ENCODE measurements at places on chromosomes 4 and X.

DNA sequence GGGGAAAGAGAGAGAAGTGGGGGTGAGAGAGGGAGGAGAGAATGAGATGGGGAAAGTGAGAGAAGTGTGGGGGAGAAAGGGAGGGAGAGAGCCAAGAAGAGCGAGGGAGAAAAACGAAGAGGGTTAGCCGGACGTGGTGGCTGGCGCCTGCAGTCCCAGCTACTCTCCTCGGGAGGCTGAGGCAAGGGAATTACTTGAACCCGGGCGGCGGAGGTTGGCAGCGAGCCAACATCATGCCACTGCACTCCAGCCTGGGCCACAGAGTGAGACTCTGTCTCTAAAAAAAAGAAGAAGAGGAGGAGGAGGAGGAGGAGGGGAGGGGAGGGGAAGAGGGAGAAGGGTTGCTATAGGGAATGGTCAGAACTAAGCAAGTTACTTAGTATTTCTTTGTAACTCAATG lies 1.7 kb upstream of the NXT2 start:
- no peak for DNase-seq

DNA sequence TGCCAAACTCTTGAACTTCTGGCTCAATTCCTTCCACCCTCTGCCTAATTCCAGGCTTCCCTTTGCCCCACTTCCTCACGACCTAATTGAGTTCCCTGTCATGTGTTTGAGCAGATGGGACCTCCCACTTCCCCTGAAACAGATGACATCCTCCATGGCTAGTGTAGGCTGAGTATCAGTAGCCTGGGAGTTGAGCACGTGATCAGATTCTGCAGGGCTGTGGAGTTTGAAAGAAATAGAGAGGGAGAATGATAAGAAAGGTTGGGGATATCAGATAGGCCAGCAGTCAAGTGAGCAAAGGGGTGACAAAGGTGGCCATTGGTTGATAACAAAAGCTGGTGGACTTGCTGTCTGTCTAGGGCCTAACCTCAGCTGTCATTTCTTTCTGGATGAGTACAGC lies 18.8 kb upstream of the NWD2 start:
- no peak for DNase-seq

GRCh38 chrX:96835660-96836289 lies 47.9 kb upstream of the RPA4 start:
- DNase-seq, result no peak

DNA sequence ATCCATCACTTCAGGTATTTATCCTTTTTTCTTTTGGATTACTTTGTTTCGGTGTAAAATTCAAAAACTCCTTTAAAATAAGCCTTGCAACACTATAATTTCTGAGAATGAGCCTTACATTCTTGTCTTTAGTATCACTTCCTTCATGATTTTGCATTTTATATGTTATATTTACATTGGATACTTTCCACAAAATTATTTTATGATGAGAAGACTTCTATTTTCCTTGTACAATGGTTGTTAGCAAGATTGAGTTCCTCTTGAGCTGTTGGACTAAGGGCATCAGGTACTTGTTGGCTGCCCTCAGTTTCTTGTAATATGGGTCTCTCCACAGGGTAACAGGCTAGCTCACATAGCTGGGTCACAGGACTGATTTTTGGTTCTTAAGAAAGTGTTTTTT lies 22.7 kb upstream of the HPGDS start:
- no peak for DNase-seq

DNA sequence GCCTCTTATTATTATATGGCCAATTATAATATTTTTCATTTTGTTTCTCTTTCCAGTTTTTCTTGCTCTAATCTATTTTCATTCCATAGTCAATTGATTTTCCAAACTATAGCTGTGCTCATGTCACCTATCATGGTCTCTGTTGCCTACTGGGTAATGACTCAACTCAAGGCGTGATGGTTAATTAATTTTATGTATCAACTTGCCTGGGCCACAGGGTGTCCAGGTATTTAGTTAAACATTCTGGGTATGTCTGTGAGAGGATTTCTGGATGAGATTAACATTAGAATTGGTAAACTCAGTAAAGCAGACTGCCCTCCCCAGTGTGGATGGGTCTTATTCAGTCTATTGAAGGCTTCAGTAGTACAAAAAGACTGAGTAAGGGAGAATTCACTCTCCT lies 9.9 kb downstream of the FHIP1A start:
- no peak for DNase-seq

- DNase-seq, result no peak
These were observed 280.1 kb upstream of the PPARGC1A start for GRCh38 chr4:24169956-24170355.

- no peak for DNase-seq
These were observed 66.7 kb upstream of the NDUFC1 start for GRCh38 chr4:139368998-139369397.

GRCh38 chr4:78899302-78899701 lies 39.9 kb downstream of the PAQR3 start:
- no peak for DNase-seq

DNA sequence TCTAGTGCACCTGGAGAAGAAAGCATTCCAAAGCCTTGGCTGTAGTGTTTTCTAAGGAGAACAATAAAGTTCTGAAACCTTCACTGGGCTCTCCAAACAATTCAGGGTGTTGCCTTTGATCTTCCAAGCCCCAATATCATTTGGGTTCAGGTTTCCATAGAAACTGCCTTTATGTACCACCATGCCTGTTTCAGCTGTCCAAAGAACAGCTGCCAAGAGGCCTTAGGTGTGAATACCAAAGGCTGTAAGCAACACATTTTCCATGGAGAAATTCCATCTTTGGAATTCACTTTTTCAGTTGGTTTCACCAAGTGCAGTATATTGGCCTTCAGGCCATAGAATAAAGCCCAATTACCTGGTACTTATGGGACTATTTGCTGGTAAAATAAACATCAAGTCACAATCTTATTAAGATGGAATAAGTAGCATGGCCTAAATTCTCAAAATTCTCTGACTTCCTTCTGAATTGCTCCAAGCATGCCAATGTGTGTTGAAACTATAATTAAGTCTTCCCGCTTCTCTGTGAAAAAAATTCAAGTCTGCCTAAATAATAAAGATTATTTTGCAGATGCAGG lies 61.9 kb downstream of the COX18 start:
- no peak for DNase-seq

GRCh38 chrX:47644557-47645091 lies 5.7 kb downstream of the ELK1 start:
- DNase-seq, result no peak

DNA sequence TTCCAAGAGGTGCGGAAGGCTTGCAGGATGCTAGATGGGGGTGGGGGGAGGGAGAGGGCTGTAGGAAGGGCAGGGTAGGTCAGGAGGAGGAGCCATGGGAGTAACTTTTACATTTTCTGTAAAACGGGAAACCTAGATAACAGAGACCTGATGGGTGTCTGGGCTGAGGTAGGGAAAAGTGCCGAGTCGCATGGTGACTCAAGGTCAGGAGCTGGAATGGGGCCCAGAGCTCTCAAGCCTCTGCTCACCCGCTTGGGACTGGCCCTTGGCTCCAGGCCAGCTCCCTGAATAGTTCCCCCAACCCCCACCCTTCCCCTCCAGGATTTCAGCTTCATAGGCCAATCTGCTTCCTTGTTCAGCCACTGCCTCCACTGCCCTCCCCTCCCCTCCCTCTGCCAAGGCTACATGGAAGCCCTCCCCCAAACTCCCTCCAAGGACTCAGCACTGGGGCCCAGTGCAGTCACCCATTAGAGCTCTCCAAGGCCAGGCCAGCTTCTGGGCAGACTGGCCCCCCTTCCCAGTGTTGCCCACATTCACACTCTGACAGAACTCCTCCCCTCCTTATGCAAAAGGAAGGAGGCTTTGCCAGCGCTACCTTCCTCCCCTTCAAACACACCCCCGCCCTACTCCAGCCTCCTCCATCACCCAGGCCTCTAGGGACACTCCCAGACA lies 43.6 kb downstream of the TSC22D3 start:
- DNase-seq, result no peak
